ENCODE measurements at places on chromosomes 7 and 10.

GRCh38 chr7:22694597-22695207 is 32.3 kb upstream of the IL6 start:
- no peak for DNase-seq

DNA sequence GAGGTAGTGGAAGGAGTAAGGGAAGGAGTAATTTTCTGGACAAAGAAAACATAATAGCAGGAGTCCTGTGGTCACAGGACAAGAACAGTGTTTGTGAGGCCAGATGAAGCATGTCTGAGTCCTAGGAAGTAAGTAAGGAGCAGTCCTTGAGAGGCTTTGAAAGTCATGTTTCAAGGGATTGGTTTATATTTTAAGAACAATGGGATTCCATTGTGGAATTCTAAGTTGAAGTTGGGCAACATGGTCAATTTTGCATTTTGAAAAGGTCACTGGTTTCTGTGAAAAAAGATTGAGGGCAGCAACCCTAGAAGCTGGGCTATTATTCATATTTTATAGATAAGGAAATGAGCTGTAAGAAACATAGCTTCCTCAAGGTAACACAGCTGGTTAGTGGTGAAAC is 10.8 kb upstream of the SLC25A28 start:
- DNase-seq, result no peak

- no peak for DNase-seq
Measured at GRCh38 chr7:85997515-85997914, 646.2 kb upstream of the GRM3 start.

DNA sequence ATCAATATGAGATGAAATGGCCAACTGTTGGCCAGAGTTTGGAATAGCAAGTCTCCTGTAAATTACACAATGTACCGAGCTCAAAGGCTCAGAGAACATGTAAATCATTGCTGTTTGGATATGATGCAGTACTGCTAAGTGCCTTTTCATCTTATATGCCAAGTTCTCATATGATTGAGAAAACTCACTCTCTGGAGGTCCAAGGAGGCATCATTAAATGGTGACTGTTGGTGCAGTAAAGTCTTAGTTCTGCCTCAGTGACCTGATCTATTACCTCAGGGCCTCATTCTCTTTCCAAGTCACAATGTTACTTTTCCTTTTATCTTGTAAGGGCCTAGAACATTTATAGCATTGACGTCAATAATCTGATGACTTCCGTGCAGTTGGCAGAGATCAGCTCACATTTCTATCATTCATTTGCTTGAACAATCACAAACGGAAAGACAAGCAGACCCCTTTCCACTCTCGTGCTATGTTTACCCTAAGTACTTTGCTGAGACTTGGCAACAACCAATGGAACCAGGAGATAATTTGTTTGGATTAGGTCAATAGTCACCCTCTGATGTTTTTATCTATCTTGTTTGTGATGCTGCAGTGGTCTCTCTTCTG is 32.6 kb upstream of the PDK4 start:
- no peak for DNase-seq

DNA sequence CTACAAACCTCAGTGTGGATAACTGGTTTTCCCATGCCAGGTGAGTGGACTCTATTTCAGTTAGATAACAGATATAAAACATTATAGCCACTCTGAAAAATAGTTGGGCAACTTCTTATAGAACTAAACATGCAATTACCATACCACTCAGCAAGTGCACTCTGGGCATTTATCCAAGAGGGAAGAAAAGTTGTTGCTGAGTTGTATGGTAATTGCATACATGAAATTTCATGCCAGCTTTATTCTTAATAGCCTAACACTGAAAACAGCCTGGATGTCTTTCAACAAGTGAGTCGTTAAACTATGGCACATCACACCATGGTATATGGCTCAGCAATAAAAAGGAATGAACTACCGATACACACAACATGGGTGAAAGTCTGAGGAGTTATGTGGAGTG is 10.6 kb upstream of the UPP1 start:
- DNase-seq, result no peak

DNA sequence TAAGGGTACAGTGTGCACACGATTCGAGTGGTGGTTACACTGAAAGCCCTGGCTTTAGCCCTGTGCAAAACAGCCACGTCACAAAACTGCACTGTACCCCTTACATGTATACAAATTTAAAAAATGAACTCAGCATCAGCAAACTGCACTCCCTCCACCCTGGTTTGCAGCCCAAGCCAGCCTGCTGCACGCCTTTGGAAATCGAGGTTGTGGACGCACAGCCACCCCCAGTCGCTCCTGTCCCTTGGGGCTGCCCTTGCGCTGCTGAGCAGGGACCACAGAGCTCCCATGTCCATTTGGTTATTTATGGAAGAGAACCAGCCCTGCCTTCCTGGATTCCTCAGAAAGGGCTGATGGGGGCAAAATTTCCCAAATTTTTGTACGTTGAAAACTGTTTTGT is 98.8 kb downstream of the INPP5A start:
- no peak for DNase-seq

DNA sequence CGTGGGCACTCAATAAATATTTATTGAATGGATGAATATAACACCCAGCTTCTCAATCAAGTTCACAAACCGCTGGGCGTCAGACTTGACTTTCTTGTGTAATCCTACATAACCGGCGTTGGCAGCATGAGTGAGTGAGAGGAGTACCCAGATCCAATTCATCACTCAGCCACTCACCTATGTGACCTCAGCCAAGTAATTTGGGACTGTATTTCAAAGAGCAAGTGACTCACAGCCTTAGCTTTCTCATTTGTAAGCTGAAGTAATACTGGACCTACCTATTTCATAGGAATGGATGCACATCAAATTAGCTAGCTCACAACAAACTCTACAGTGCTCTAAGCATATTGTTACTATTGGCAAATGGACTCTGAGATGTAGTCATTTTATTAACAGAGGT is 53.8 kb upstream of the FAM204A start:
- no peak for DNase-seq

GRCh38 chr10:31014161-31014875 is 17.3 kb downstream of the ZNF438 start:
- no peak for DNase-seq

DNA sequence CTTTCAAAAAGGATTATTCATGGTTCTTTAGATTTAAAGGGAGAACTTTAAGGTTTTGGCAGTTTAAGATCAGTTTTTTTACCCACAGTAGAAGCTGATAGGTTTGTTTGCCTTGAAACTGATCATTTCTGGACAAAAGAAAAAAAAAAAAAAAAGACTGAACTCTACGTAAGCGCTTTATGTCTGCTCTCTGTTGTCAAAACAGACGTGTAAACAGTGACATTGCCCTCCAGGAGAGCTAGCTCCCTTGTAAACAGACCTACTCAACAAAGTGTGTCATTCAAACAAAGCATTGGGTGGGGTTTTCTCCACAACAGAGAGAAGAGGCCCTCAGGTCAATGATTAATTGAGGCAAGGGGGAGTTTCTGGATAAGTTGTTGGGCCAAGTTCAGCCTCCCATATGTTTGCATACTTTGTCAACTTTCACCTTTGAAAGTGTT is 568.1 kb upstream of the LRRN3 start:
- no peak for DNase-seq

DNA sequence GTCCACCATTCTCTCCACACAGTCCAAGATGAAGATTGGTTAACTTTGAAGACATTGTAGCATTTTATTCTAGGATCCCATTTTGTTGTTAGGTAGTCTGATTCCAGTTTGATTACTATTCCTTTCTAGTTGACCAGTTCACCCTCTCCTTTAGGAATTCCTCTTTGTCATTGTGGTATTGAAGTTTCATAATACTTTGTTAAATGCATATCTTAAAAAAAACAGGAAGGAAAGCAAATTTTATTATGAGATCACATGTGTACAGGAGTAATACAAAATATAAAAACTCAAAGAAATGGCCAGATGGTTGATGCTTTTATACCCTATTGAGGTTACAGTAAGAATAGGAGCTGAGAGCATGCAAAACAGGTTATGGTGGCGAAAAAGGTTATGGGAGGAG is 15.5 kb upstream of the SEMA3C start:
- no peak for DNase-seq

- no peak for DNase-seq
Measured at GRCh38 chr7:22589641-22590201, 89.7 kb upstream of the STEAP1B start.

GRCh38 chr10:17645621-17646345 is 1.8 kb downstream of the STAM start:
- DNase-seq, result no peak

DNA sequence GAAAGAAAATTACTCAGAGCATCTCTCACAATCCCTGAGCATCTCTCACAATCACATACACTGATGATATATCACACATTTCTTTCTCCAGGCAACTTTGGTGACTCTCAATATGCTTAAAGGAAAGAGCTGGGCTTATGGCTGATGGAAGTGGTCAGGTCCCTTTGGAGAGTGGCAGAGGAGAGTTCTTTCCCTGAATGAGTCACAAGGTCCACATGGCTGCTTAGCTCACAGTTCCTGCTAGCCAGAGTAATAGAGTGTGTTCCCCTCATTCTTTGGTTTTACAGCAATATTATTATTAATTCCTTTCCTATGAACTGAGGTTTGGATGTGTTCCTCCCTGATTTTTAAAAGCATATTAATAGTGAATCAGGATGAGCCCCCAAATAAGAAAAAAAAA is 287.4 kb downstream of the C7orf25 start:
- no peak for DNase-seq

GRCh38 chr7:117875566-117875965 is 2.3 kb upstream of the CTTNBP2 start:
- DNase-seq, result no peak

GRCh38 chr10:23293145-23293724 is 51.4 kb downstream of the C10orf67 start:
- no peak for DNase-seq

DNA sequence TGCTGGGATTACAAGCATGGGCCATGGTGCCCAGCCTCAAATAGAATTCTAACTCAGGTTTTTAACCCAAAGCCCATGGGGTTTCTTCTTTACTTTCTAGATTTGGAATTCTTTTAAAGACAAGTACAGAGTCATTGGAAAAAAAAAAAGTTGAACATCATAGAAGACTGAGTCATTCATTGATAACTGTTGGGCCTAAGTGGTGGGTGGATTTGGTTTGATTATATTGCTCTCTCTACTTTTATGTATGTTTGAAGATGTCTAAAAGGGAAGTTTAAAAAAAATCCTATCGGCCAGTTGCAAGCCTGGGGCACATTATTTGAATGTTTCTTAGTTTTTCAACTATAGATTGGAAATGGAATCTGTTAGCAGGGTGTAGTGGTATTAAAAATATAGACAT is 49.7 kb downstream of the INPP5F start:
- no peak for DNase-seq

DNA sequence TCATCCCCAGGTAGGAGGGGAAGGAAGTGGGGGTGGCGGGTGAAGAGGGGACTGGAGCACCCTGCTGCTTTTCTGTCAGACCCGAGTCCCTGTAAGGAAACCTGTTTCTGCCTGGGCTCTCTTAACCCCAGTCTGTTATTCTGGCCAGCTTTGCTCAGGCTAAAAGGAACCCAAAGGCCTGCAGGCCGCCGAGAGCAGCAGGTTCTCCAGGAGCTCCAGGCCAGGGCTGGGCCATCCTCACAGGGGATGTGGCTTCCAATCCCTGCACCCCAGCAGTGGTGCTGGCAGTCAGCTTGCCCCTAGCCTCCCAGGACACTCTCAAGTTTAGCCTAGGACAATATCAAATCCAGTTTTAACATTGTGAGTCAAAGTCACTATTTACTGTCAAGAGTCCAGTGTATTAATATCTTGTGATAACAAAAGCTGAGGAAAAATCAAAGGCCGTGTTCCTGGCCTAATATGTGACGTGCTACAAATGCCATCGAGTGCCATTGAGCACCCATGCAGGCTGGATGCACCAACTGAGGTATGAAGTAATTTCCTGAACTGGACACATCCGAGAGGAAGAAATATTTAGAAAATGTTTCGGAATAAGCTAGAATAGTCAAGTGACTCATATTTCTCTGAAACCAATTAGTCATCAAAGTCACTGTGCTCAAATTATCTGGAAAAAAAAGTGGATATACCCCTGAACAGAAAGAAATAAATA is 7.0 kb downstream of the PKD1L1 start:
- DNase-seq, result no peak

- DNase-seq, result no peak
Measured at GRCh38 chr10:28676326-28676967, 874 bp upstream of the BAMBI start.

DNA sequence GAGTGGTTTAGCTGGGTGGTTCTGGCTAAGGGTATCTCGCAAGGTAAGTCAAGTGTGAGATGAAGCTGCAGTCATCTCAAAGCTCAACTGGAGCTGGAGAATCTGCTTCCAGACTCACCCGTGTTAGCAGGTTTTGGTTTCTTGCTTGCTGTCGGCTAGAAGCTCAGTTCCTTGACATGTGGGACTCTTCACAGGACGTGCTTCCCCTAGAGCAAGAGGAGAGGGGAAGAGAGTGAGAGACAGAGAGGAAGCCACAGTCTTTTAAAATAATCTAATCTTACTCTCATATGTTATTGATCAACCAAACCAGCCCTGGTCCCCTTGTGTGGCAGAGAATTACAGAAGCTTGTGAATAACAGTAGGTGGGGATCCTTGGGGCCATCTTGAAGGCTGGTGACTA is 199.5 kb downstream of the REEP3 start:
- no peak for DNase-seq

GRCh38 chr10:73131301-73131700 is 21.0 kb downstream of the NUDT13 start:
- DNase-seq, result no peak

GRCh38 chr7:726854-727103 is 280 bp downstream of the DNAAF5 start:
- DNase-seq, result no peak

DNA sequence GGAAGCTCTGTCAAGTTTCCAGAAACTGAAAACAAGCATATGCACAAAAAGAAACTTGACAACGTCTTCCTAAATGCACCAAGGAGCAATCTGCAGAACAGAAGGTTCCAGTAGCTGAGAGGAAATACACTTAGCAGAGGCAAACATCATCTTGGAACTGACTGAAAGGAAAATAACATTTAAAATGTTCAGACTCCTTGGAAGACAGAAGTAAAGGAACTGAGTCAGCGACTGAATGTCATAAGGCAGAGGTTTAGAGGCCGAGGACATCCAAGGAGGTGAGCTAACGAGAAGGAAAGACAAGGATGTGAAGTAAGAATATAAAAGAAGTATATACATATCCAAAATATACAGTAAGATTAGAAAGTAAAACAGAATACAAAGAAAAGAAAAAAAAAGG is 24.1 kb downstream of the SEMA3D start:
- no peak for DNase-seq

DNA sequence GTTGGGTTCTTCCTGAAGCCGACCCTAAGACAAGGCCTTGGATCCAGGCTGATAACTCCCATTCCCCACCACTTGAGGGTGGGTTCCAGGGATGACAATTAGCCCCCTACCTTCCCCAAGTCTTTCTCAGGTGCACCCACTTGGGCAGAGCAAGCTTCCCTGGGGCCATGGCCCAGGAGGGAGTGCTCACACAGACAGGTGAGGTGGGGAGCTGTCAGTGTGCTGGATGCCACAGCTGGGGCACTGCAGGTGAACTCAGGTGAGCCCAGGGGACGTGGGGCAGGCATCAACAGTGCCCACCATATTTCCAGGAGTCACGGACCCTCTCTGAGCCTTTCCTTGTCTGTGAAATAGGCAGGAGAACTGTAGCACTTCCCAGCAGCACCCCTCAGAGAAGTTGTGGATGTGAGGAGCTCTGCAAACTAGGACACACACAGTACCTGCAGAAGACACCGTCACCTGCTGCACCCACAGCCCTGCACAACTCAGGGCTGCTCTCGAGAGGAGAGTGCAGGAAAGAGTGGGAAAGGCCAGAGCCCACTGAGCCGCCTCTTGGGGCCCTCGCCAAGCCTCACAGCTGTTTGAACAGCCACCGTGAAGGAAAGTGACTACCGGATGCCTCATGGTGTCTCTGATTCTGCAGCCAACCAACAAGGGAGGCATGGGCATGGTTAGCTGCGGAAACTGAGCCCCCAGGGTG is 17.9 kb downstream of the SH3PXD2A start:
- no peak for DNase-seq
